ENCODE measurements at places on chromosomes 3 and 15. TPM values are rescaled to one million over a fixed set of nuclear protein-coding genes. Genes with fewer than 3 reads are reported as not detected.

The BFSP2 gene
- not detected for polyA plus RNA-seq

The IL20RB gene
- polyA plus RNA-seq, result 2.1 TPM

The MRPL47 gene
- polyA plus RNA-seq, result 65.0 TPM

The TTLL13 gene
- polyA plus RNA-seq, result 0.07 TPM

The COLQ gene
- 0.91 TPM for polyA plus RNA-seq

The GAP43 gene
- polyA plus RNA-seq, result 1.2 TPM

Data from AG04450 (cell line).